AG20443 (cell line): ENCODE measurements at places on chromosomes 3 and 15.

DNA sequence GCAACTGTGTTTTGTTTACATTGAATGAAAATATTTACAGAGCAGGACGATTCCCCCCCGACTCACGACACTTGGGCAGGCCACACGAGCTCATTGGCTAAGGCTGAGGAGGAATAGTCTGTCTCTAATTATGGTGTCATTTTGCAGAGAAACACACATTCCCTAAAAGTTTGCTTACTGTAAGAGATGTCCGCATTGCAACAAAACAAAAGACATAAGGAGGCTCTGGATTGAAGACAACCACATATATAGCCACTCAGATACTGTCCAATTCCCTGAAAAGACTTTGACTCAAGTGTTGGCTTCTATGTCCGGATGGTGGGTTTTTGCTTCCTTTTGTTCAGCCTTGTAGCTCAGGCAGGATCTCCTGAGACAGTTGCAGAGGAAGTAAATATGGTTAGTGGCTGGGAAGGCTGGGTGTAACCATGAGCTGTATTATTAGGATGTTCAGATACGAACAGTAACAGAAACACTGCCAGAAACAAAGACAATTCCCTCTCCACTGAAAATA is 170.4 kb downstream of the KLHL25 start:
- peak; percentile 14 for DNase-seq

- DNase-seq = no peak
These were observed 88.8 kb downstream of the THBS1 start for GRCh38 chr15:39669661-39670060.

GRCh38 chr15:41695750-41696436 is 35.7 kb downstream of the MGA start:
- no peak for DNase-seq

GRCh38 chr3:16168211-16168610 is 6.3 kb upstream of the GALNT15 start:
- no peak for DNase-seq

GRCh38 chr3:123480428-123480827 is 31.5 kb upstream of the ADCY5 start:
- DNase-seq = no peak

- DNase-seq = peak; percentile 50
These were observed 222.3 kb upstream of the THBS1 start for GRCh38 chr15:39358441-39359041.

- DNase-seq = no peak
These were observed 83.0 kb downstream of the WNT7A start for GRCh38 chr3:13796701-13797460.

DNA sequence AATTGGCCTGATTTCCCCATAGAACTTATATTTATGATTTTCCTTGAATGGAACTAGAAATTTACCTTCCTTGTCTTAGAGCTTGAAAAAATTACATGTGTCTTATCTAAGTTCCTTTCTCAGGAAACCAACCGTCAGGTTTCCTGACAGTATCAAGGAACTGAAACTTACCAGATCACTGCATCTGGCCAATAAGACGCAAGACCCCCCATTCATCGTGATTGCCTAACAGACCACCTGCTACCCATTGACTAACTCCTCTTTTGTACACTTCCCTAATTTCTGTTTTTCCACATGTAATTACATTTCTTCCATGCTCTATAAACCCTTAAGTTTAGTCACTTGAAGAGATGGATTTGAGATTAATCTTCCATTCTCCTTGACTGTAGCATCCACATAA is 517.2 kb upstream of the CBLB start:
- DNase-seq = no peak

DNA sequence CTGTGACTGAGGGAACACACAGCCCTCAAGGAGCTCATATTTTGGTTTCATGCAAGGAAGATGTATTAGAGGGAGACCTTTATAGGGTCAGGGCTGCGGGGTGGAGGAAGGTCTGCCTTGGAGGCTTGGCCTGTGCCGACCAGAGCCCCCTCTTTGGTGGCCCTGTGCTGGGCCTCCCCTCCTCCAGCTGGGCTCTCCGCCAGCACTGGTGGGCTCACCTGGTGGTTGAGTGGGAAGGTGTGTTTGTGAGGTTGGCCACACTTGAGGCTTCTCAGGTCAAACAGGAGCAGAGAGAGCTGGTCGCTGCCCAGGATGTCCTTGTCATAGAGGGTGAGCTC is 2.6 kb downstream of the PLA2G4F start:
- no peak for DNase-seq
